ENCODE measurements at places on chromosomes 11 and 22.

DNA sequence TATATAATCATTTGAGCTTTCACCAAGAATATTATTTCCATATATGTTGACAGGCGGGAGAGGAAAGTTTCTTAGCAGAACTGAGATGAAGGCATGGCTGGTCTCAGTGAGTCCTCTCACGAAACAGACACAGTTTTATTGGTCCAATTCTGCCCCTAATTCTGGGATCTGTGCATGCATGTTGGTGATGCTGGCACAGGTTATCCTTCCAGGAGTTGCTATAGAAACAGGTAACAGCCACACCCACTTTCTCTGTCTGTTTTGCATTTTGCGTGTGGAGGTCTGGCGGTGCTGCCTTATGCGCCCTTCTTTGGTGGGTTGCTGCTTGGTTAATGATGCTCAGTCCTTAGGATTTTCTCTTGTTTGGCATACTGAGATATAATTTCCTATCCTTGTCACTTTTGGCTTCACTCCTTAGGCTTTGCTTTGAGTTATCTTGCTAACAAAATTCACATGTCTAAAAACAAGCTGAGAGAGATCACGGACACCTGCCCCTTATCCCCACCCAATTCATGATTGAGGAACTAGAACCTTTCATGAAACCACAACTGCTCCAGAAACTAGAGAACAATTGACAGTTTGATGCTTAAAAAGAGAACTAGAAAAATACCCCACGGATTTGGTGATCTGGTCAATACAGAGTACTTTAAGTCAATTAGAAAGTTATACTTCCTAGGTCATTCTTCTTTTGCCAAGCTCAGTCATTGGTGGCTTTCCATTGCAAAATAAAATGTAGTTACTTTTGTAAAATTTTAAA is 189.3 kb downstream of the FAT3 start:
- no peaks in the 10 kb centered on the region for H3K36me3 ChIP-seq
- H3K4me3 ChIP-seq, result no peak overlapping the region
- no peaks in the 10 kb centered on the region for H3K4me1 ChIP-seq
- H3K27ac ChIP-seq, result no peak overlapping the region
- DNase-seq, result no peak

DNA sequence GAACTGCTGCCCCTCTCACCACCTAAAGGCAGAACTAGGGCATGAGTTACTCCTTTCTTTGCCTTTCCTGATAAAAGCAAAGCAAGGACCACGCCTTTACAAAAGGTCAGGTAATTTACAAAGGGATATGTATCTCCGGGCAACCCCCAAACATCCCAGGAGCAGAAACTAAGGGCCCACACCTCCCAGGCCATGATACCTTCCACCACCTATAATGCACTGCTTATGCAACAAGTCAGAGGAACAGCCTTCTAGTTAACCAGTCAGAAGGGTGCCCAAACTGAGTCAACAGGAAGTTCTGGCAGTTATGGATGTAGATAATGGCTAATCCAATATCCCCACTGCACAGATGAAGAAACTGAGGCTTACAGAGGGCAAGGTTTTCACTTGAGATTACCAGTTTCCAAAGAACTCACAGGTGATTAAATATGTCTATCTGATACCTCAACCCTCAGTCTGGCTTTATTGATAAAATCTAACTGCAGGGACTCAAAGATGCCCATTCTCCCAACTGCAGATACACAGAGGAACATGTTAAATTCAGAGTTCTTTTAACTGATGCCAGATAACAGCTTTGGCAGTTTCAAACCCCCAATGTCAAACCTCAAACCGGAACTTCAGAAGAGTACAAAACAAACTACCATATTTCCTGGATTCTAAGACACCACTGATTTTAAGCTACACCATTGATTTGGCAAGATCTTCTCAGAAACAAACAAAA is 16.8 kb upstream of the CASTOR1 start:
- DNase-seq, result peak; percentile 70
- peaks cover 52% of the 10 kb centered on the region for H3K36me3 ChIP-seq
- no peak overlapping the region for H3K4me3 ChIP-seq
- peaks cover 93% of the 10 kb centered on the region for H3K4me1 ChIP-seq
- no peaks in the 10 kb centered on the region for H3K27me3 ChIP-seq

- H3K36me3 ChIP-seq, result no peaks in the 10 kb centered on the region
- H3K4me1 ChIP-seq, result peaks cover 9% of the 10 kb centered on the region
- DNase-seq, result no peak
- peaks cover 10% of the 10 kb centered on the region for H3K27me3 ChIP-seq
- H3K4me3 ChIP-seq, result no peak overlapping the region
These were observed 13.7 kb upstream of the POU2AF2 start for GRCh38 chr11:111231836-111232235.

DNA sequence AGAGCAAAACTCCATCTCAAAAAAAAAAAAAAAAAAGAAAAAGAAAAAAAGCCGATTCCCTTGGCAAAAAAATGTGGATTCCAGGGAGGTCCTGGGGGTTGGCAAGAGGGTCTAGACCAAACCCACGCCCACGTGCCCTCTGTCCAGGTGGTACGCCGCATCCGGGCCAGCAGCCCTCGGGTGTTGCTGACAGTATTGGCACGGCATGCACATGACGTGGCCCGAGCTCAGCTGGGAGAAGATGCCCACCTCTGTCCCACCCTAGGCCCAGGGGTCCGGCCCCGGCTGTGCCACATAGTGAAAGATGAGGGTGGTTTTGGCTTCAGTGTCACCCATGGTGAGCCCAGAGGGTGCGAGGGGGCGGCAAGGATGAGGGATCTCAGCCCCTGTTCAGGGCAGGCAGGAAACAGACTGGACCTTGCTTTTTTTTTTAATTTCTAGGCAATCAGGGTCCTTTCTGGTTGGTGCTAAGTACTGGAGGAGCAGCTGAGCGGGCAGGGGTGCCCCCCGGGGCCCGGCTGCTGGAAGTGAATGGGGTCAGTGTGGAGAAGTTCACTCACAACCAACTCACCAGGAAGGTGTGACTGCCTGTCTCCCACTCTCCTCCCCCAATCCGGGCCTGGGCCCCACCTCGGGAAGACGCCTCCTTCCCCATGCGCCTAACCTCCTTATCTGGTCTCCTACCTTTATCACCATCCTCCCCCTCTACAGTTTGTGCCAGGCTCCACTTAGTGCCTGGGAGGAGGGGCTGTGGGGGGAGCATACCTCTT is 2.0 kb downstream of the NHERF4 start:
- no peak overlapping the region for H3K27ac ChIP-seq
- no peaks in the 10 kb centered on the region for H3K27me3 ChIP-seq
- no peaks in the 10 kb centered on the region for H3K4me1 ChIP-seq
- H3K4me3 ChIP-seq, result no peak overlapping the region
- no peak for DNase-seq

GRCh38 chr11:1693327-1694063 is 3.5 kb upstream of the KRTAP5-6 start:
- H3K27ac ChIP-seq, result peak overlapping the region; percentile 82
- DNase-seq, result peak; percentile 81
- H3K4me1 ChIP-seq, result peaks cover 22% of the 10 kb centered on the region
- no peaks in the 10 kb centered on the region for H3K27me3 ChIP-seq
- no peaks in the 10 kb centered on the region for H3K36me3 ChIP-seq
- H3K4me3 ChIP-seq, result peak overlapping the region; percentile 59

DNA sequence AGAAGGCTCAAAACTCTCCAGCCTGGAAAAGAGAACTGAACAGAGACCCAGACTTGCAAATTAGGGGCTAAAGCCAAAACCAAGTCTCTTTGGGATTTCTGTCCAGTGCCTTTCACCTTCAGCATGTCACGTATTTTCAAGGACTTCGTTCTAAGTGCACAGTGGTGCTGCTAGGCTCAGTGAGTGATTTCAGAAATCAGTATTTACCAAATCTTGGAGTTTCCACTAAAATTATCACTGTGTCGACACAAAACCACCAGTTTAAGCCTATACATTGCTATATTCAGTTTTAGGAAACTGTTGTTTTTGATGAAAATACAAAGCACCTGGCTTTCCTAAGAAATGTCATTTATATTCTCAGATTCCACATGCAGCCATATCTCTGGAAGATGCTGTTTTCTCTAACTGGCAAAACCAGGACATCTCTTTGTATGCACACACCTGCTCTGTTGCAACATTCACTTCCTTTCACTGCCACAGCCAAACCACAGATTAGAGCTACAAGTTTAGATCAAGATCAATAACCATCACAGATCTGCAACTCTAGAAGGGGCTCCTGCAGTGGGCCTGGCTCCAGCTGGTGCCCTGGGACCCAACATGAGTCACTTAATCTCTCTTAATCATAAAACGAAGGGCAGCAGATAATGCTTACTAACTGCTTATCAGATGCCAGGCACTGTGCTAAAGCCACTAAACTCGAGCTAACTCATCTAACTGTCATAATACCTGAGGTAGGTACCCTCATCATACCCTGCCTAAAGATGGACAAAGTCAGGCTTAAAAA is 22.3 kb downstream of the SMCO4 start:
- peak; percentile 69 for DNase-seq
- H3K4me3 ChIP-seq, result no peak overlapping the region
- H3K27ac ChIP-seq, result peak overlapping the region; percentile 38
- H3K27me3 ChIP-seq, result no peaks in the 10 kb centered on the region
- no peaks in the 10 kb centered on the region for H3K36me3 ChIP-seq

- peaks cover 4% of the 10 kb centered on the region for H3K4me1 ChIP-seq
- H3K27ac ChIP-seq, result no peak overlapping the region
- H3K4me3 ChIP-seq, result no peak overlapping the region
- H3K36me3 ChIP-seq, result no peaks in the 10 kb centered on the region
- no peak for DNase-seq
- H3K27me3 ChIP-seq, result no peaks in the 10 kb centered on the region
These were observed 41.8 kb upstream of the PRR5 start for GRCh38 chr22:44660051-44660830.

DNA sequence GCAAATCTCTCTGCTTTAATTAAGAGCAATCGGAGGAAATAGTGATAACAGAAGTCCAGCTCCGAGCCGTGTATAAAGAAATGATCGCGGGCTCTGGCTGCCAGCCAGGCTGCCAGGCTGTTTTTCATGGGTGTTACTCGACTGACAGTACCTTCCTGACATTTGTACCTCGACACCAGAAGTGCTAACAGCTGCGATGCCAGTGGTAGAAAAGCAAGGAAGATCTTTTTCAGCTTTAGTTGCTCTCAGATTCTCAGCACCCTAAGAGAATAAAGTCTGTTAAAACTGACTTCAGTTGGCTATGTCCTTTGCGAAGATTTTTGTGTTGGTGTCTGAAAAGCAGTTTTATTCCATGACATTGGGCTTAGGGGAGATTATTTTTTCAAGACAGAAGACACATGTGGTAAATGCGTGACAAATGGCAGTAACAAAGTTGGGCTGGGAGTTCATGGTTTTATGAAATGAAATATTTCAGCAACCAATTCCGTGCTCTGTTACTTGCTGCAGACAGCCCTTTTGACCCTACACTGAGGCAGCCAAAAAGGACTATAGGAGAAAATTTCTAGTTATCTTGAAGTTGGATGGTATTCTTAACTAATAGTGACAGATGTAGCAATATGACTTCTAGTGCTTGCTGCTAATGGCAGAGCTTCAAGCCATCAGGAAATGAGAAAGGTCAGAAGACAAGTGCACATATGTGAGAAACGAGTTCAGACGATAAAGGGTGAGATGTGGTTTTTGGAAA is 296.2 kb downstream of the CNTN5 start:
- no peaks in the 10 kb centered on the region for H3K27me3 ChIP-seq
- no peak for DNase-seq
- no peak overlapping the region for H3K27ac ChIP-seq
- no peaks in the 10 kb centered on the region for H3K36me3 ChIP-seq
- no peaks in the 10 kb centered on the region for H3K4me1 ChIP-seq
- H3K4me3 ChIP-seq, result no peak overlapping the region
